Left renal cortex interstitium (tissue), 4 donors: ENCODE measurements at places on chromosomes 7 and 10.

GRCh38 chr10:76428551-76429367, 997.3 kb downstream of the LRMDA start:
- DNase-seq: no peak

- DNase-seq: no peak
These were observed 442 bp downstream of the STYXL1 start for GRCh38 chr7:76047305-76047810.

GRCh38 chr10:127971963-127972615, 65.2 kb downstream of the PTPRE start:
- DNase-seq: no peak

DNA sequence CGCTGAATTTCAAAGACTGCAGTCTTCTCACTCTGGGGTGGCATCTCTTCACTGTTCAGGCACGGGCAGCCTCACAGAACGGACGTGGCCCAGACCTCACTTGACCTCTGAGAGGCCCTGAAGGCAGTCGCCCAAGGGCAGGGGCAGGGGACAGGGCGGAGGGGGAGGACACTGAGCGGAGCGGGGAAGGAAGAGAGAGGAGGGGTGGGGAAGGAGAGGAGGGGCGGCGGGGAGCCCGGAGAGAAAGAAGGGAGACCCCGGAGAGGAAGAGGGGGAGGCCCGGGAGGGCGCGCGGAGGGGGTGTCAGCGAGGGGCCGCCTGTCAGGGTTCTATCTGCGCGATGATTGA, 58.7 kb upstream of the COMTD1 start:
- no peak for DNase-seq

GRCh38 chr10:44397476-44398225, 12.8 kb upstream of the CXCL12 start:
- DNase-seq: no peak

DNA sequence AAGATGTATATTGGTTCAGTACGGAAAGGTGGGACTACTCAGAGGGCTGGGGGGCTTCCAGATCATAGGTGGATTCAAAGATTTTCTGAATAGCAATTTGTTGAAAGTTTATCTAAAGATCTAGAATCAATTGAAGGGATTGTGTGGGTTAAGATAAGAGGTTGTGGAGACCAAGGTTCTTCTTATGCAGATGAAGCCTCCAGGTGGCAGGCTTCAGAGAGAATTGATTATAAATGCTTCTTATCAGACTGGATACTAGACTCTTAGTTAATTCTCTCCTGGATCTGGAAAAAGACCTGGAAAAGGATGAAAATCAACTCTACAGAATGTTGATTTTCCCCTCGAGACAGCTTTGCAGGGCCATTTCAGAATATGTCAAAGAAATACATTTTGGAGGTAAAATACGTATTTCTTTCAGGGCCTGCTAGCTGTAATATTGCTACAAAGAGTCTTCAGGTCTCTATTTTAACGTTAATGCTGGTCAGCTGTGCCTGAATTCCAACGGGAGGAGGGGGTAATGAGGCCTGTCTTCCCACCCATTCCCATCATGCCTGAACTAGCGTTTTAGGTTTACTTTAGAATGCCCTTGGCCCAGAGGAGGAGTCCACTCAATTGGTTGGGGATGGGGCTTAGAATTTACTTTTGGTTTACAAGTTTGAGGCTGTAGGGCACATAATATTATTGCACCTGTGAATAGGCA, 12.8 kb upstream of the GPR15LG start:
- no peak for DNase-seq

- DNase-seq: peak; percentile 17
These were observed 105.9 kb upstream of the CAV2 start for GRCh38 chr7:116393654-116394053.

DNA sequence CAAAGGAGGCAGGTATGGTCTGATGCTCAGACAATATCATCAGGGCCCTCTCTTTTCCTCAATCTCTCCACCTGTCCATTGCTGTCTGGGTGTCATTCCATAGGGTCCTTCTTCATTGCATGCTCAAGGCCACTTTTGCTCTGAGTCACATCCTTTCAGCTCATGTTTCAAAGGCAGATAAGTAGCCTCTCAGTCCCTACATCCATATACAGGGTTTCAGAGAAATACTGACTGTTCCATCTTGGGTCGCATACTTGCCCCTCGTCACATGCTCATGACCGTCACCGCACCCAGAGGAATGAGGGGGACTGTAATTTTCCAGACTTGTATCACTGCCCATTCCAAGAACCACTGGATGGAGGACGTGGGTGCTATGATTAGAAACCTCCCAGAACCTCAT, 93.4 kb downstream of the FAM107B start:
- DNase-seq: no peak

DNA sequence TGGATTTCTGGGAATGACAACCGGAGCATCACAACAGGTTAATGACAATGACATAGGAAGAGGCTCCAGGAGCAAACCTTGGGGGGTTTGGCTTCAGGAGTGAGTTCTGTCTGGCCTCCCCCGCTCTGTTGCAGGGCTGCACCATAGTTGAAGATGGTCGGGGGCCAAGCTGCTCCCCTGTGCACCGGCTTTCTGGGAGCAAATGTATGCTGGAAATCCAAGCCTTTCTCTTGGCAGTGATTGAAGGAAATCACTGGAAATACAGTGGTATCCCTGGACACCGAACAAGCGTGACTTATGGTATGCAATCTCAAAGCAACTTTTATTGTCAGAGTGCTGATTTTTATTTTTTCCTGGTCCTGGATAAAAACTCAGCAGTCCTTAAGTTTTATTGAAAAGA, 251.9 kb upstream of the ZNF32 start:
- DNase-seq: no peak

- no peak for DNase-seq
These were observed 10.7 kb downstream of the MTURN start for GRCh38 chr7:30145426-30145970.

- DNase-seq: no peak
These were observed 49.9 kb upstream of the TMEM106B start for GRCh38 chr7:12161146-12161545.

DNA sequence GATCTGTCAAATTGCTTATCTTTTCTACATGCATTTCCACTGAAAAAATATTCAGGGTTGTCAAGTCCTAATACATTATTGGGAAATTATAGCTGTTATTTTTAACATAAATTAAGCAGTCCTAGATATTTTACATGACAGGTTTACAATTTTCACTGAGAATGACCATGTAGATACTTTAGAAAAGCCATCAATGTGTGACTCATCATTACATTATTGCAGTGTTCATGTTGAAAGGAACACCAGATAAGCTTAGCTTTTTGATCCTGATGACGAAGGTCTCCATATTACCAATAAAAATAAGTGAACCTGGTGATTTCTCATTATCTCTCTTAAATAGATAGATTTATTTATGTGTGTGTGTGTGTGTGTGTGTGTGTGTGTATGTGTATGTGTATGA, 529.5 kb upstream of the PCDH15 start:
- no peak for DNase-seq

DNA sequence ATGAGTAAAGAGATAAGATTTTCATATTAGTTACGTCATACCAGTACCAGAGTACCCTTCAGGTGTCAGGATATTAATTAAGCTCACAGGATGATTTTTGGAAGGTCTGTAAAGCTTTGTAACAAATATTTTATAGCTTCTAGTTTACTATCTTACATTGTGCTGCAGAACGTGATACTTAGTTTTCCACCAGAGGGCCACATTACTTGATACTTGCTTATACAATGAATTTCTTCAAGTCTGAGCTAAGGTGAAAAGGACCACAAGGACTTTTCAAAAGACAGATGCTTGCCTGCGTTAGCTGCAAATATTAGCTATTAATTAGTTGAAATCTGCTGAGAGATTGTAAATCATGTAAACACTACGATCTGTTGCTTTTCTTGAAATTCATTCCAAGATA, 12.2 kb downstream of the FOXP2 start:
- DNase-seq: no peak

- DNase-seq: no peak
These were observed at the start of gene EPO for GRCh38 chr7:100720279-100720670. Gene EPO (plus strand): TSS chr7:100720468. CDS start chr7:100720981, 513 bp downstream.

- DNase-seq: no peak
These were observed 426.5 kb upstream of the NFE2L3 start for GRCh38 chr7:25725451-25725850.

DNA sequence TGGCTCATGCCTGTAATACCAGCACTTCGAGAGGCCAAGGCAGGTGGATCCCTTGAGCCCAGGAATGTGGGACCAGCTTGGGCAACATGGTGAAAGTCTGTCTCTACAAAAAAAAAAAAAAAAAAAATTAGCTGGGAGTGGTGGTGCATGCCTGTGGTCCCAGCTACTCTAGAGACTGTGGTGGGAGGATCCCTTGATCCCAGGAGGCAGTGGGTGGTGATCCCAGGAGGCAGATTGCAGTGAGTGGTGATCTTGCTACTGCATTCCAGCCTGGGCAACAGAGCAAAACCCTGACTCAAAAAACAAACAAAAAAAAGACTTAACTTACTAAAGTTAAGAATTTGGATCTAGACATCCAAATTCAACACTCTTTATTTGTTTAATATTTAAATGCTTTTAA, 10.2 kb upstream of the ADO start:
- no peak for DNase-seq

GRCh38 chr7:1659696-1660095, 10.4 kb upstream of the ELFN1 start:
- no peak for DNase-seq

DNA sequence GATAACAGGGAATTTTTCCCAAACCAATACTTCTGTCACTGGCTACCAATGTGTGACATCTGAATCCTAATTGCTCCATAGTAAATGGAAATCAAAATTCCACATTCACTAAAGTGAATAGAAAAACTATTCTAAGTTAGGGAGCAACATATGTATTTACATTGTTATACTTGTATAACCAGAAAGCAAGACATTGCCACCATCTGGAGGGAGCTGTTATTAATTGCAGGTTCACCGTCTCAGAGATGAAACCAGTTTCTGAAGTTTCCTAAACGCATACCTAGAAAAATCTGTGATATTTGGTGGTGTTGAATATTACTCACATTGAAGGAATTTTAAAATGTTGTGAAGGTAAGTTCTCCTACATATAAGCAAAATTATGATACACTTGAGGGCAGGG, 390.1 kb downstream of the NXPH1 start:
- no peak for DNase-seq

GRCh38 chr7:26451997-26452396, 160.3 kb downstream of the SNX10 start:
- DNase-seq: no peak

- DNase-seq: no peak
These were observed 128.8 kb downstream of the PTPRN2 start for GRCh38 chr7:158458716-158459282.

DNA sequence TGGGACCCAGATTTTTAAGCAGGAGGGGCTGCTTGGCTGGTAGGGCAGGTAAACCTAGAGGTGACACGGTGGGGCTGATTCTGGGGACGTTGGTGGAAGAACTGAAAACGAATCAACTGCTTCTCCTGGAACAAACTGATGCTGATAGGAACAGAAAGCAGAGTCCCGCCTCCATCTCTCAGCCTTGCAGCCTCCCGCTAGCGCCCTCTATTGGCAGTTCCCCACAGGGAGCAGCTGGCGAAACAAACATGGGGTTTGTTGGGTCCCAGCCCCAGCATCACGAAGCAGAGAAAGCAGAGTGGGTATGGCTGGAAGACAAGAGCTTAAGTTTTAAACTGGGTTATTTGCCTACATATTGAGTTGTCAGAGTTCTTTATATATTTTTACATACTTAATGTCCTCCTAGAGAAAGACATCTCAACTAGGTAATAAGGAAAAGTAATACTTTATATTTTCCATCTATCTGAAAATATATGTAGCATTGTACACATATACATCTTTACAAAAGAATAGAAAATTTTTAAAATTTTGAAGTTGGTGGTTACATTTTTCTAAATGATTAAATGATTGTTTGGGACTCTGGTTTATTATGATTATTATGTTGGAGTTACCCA, 42.3 kb upstream of the FOXI2 start:
- DNase-seq: no peak

DNA sequence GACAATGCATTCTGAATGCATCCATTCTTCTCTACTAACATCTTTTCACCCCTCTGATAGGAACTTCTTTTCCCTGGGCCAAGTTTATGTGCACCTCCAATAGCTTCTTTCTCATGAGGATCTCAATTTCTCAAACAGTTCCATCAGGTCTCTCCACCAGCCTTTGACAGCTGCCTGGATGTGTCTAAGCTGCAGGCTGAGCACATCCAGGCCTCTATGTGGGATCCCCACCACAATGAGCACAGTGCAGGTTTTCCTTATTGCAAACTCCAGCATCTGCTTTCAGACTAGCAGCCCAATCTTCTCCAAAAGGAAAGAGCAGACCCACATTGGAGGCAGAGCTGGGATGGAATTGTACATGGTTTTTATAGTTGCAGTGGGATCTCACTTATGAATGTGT, 145.3 kb upstream of the TBX20 start:
- no peak for DNase-seq

- DNase-seq: no peak
These were observed 9.0 kb downstream of the FAS start for GRCh38 chr10:88999625-89000024.

GRCh38 chr10:93797825-93798224, 40.1 kb downstream of the LGI1 start:
- no peak for DNase-seq

GRCh38 chr7:131466735-131467365, 89.6 kb downstream of the PODXL start:
- no peak for DNase-seq

GRCh38 chr10:62915158-62915557, 99.0 kb upstream of the EGR2 start:
- DNase-seq: no peak

GRCh38 chr7:91880016-91880412, 488 bp downstream of the MTERF1 start:
- DNase-seq: no peak

- DNase-seq: no peak
These were observed 17.4 kb downstream of the ESYT2 start for GRCh38 chr7:158811894-158812293.

GRCh38 chr10:110547139-110547761, 20.2 kb upstream of the SMC3 start:
- no peak for DNase-seq

DNA sequence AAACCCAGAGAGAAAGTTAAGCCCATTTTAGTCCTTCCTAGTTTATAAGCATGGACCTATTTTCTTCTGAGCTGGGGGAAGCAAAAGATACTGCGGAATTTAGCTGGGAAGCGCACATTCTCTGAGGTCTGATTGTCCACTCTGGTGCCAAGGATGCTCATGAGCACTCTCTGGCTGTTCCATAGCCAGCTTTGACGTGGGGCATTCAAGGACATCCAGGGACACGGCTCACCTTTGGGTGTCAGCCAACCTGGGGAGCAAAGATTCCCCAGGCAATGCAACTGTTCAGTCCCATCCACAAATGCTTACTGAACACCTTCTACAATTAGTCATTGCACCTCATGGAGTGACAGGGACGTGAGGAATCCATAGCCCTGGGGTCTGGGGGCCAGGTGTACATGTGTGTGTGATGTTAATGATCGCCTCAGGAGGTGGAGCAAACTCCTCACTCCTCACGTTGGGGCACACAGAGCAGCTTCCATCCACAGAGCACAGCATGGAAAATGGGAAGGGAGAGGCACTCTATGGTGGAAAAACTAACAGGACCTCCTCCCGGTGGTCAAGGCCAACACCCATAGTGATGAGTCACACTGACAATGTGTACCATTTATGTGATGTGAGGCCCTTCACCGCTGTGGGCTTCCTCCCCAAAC, 67.5 kb upstream of the IGFBP3 start:
- DNase-seq: no peak
